AG04449 (cell line): ENCODE measurements at places on chromosomes 1 and 21.

DNA sequence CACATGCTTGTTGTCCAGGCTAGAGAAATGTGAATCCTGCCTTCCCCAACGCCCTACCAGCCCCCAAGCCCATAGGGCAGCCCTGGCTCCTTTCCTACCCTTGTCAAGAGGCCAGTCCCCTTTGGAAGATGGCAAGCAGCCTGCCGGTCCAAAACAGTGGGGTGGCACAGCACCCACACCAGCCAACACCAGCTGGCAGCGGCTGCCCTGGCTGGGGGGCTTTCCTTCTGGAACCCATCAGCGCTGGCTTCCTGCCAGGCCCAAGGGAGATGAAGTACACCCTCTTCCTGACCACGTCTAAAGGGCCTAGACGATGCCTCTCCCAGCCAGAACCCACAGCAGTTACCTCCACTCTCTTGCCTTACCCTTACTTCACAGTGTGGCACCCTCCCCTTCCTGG, 24.2 kb downstream of the KCNN3 start:
- DNase-seq = no peak

- no peak for DNase-seq
These were observed 77.1 kb downstream of the HLCS start for GRCh38 chr21:36889401-36889800.

DNA sequence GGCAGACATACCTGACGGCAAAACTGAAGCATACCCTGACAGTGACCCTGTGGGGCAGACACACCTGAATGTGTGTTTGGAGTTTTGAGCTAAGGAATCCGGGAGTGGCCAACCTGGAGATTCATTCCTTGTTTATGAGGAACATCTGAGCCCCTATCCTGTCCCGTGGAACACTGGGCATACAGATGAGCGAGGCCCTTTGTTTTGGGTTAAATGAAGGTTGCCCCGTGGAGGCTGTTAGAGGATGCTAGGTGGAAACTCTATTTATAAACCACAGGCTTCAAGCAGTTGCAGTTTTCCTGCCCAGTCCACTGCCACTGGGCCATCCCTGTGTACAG, 18.1 kb downstream of the GALNT2 start:
- DNase-seq = no peak

DNA sequence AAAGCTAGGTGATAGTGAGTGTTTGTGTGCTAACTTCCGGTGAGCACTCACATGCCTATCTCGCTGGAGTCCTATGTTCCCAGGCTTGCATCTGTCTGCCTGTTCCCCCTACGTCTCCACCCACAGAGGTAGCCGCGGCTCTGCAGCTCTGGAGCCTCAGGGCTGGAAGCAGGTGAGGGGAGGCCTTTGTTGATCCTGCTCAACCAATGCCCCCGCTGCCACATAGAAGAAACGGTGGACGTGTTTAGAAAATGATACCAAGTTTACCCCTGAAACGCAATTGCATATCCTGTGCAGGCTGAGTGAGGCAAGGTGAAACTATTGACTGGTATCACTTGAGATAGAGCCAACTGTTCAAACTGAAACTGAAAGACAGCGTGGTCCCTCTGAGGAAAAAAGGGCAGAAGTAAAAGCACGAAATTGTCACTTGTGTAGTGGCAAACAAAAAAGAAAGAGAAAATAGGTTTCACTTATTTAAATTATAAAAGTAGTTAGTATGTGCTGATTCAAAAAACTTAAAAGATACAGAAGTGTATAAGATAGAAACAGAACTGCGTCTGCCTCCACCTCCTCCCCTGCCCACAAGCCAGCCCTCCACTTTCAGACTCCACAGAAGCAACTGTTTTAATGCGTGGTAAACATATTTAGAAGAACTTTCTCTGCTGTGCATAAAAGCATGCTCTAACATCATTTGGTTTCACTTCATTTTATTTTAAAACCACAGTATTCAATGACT, 38.6 kb upstream of the ETS2 start:
- DNase-seq = no peak

- DNase-seq = no peak
These were observed 35.6 kb downstream of the LRRIQ3 start for GRCh38 chr1:74162333-74162732.

GRCh38 chr1:167881069-167881468, 32.9 kb downstream of the ADCY10 start:
- DNase-seq = no peak

GRCh38 chr1:25356848-25357247, 18.7 kb downstream of the TMEM50A start:
- DNase-seq = no peak

DNA sequence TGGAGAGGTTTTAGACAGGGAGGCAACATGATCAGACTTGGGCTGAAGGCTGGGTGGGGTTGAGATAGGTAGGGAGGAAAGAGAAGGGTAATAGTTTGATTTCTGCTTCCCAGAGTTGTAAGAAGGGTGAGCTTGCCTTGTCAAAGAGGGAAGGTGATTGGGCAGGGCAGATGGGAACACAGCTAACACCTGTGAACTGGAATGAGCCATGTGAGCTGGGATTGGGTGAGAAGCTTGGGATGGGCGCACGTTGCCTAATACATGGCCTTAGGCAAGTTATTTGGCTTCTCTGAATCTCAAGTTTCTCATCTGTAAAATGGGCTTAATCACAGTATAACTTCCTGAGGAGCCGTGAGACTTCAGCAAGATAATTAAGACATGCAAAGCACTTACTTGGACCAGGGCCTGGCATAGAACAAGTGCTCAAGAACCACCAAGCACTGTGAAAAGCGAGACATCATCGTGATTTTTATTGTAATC, 33.8 kb upstream of the ID3 start:
- DNase-seq = no peak

DNA sequence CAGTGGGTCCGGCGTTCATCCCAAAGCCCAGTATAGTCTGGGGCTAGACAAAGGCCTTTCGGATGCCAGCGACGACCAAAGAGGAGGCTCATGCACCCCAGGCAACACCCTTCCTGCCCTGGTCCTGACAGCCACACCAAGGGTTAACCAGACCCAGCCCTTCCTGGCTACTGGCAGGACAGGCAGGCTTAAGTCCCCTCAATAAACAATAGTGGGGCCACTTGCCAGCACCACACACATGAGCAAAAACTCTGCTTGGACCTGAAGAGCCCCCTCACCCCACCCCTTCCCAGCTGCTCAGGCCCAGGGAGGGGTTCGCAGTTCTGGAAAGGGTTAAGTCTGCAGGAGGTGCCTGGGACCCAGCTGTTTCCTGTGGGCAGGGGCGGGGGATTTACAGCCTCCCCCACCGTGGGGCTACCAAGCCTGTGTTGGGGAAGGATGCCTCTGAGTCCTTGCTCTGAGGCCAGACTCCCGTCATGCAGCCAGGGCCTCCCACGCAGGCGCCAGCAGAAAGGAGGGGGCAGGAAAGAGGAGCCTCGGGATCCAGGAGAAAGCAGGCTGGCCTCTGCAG, 18.2 kb downstream of the PHLDA3 start:
- no peak for DNase-seq

GRCh38 chr1:179047636-179047997, 21.9 kb downstream of the FAM20B start:
- no peak for DNase-seq

DNA sequence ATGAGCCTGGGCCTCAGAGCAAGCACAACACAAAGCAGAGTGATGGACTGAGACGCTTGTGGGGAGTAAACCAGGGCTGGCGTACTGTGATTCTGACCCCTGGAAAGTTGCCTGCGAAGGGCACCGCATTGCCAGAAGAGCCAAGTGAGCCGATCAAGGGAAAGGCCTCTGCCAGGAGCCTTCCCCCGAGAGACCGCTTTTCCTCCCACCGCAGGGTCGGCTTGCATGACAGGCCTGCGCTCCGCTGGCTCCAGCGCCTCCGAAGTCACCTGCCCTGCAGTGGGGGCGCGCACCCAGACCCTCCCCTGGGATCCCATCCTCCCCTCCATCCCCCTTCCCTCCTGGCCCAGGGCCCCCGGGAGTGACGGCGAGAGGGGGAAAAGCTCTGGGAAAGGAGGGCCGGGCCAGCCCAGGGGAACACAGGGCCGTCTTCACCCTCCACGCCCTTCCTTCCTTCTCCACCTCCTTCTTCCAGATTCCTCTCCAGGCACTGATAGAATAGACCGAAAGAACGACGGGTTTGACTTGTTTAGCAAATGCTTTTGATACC, 165.0 kb downstream of the TRIM33 start:
- no peak for DNase-seq

DNA sequence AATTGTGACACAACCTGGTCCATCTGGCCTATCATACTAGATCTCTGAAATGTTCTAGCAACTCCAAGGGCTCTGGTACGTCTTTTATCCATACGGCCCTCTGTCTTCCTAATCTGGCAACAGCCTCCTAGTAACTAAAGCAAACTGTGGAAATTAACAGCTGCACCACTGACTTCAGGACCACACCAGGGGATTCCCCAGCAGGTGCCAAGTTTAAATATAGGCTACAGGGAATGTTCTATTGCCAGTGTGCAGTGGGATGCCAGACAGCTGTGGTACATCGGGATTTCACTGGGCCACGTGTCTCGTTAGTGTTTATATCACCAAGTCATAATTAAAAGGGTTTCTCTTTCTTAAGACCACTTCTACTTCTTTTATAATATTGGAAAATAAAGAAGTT, 94.3 kb downstream of the RGS2 start:
- no peak for DNase-seq

GRCh38 chr1:174217787-174218574, 58.7 kb downstream of the RABGAP1L start:
- no peak for DNase-seq

DNA sequence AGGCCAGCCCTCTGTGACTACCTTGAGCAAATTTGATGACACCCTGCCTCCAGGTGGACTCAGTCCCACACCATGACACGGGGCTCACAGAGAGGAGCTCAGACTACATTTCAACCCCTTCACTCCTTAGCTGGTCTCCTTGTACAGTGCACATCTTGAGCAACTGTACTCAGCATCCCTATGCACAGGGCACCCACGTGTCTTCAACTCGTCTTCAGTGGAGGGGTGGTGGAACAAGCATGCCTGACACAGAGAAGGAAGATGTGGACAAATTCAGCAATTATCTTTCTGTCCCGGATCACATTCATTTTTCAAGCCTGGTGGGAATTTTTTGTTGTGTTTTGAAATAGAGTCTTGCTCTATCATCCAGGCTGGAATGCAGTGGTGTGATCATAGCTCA, 213.7 kb downstream of the KAZN start:
- no peak for DNase-seq

- no peak for DNase-seq
These were observed 7.9 kb upstream of the ADGRB2 start for GRCh38 chr1:31771891-31772668.

DNA sequence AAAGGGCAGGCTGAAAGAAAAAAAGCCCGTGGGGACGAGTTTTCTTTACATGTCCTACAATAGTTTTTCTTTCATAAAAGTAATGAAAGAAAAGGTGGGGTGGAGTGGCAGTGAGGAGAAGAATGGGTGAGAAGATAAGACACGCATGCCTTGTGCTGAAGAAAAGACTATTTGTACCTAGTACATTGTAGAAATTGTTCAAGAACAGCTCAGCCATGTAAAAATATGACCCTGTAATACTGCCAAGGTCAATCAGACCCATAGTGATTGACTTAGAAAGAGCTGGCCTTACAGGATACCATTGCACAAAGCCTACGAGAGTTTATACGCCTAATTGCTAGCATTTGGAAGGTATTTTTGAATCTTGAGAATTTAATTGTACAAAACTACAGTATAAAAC, 126.0 kb upstream of the NRIP1 start:
- DNase-seq = no peak

DNA sequence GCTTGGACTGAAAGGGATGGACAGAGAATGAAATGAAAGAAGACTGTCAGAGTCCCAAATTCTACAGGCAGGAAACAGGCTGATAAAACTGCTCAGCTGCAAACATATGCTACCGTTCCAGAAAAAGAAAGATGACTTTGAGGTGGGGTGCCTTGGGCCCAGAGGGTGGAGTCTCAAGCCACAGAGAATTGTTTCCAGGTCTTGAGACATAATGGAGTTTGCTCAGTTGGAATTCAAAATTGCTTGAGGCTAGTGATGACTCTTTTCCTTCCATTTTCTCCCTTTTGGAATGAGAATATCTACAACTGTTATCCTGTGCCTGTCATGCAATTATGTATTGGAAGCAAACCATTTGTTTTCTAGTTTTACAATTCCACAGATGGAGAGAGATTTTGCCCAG, 23.6 kb upstream of the PSEN2 start:
- DNase-seq = no peak

DNA sequence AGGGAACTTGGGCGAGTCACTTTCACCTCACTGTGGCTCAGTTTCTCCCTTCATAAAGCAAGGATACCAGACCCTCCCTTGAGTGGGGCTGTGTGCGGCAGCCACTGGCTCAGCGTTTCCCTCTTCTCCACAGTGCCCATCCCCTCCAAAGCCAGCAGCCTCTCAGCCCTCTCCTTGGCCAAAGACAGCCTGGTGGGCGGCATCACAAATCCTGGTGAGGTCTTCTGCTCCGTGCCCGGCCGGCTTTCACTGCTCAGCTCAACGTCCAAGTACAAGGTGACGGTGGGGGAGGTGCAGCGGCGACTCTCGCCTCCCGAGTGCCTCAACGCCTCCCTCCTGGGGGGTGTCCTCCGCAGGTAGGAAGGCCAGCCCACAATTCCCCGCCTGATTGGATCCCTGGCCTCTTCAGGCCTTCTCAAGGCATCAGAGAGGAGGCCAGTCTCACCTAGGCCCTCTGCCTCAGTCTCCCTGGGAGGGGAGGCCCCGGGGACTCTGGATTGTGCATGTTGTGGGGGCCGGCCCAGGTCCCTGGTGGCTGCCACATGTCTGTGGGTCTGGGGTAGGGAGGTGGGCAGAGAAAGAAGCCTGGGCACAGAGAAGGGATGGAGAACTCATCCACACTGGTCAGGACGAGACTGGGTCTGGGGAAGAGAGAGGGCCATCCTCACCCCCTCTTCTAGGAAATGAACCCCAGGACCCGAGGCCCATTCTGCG, 15.2 kb downstream of the TFAP2E start:
- no peak for DNase-seq

DNA sequence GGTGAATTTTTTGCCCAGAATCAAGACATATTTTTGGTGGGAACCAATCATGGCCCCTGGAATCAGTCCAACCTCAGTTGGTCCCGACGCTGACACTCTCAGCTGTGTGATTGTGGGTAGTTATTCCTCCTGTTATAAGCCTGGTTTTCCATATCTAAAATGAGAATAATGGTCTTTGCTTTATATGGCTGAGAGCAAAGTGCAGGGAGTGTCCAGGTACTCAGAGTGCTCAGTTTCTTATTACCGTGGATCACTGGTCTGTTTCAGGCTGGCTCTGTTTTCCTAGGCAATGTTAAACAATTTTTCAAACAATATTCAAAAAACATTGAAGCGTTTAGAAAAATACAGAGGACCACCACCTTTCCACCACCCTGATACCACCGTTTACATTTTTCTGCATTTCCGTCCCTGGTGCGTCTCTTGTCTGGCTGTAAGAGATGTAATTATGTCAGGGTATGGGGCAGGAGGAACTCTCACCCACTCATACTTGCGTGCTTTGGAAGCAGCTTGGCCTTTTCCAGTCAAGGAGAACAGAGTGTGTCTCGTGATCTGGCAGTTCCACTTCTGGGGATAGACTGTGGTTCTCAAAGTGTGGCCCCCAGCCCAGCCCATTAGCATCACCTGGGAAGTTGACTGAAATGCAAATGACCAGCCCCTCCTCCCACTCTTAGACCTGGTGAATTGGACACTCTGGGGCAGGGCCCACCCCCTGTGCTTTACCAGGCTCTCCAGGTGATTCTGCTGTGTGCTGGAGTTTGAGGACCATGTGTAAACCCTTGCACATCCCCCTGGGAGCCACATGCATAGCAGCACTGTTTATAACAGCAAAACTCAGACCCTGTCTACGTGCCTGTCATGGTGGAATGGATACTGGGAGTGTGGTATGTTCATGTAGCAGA, 6.8 kb downstream of the MX1 start:
- DNase-seq = no peak
